T-cell (primary cell): ENCODE measurements at places on chromosomes 3 and 15.

DNA sequence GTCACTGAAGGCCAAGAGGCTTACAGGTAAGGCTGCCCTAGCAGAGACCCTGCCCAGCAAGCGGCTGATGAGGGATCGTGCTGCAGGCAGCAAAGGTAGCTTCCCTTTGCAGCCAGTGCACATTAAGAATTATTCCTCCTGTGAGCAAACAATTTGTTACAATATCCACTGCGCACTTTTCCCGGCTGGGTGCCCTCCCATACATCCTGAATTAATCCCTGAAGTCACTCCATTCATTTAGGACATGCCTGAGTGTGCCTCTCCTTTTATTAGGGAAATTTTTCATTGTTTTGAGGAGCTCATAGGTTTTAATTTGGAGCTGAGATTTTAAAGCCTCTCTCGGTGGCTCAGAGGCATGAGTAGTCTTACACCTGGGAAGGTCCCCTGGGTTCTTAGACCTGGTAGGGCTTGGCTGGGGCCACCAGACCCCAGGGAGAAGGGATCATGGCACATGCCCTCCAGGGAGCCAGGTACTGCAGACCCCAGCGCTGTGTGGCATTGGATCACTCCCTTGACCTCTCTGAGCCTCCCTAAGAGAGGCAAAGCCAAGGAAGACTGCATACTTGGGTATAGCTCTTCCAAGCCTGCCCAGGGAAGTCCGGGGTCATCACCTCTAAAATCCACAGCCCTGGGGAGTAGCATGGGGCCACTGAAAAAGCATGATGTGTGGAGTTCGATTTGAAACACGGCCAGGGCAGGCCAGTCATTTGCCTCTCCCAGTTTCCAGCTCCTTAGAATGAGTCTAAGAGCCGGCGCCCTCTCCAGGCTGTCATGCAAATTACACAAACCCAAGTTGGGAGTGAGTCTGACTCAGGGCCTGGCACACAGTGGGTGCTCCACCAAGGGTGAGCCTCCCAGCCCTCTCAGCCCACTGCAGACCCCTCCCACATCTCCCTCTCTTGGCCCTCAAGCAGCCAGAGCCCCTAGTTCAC is 151.9 kb upstream of the LINGO1 start:
- H3K36me3 ChIP-seq, result no peaks in the 10 kb centered on the region
- H3K27ac ChIP-seq, result no peak overlapping the region
- peaks cover 33% of the 10 kb centered on the region for H3K27me3 ChIP-seq
- H3K4me1 ChIP-seq, result no peaks in the 10 kb centered on the region

- H3K27ac ChIP-seq, result peak overlapping the region; percentile 30
- H3K27me3 ChIP-seq, result no peaks in the 10 kb centered on the region
- H3K4me1 ChIP-seq, result peaks cover 7% of the 10 kb centered on the region
- H3K36me3 ChIP-seq, result no peaks in the 10 kb centered on the region
Measured at GRCh38 chr3:134249935-134250716, 533 bp downstream of the RYK start.

GRCh38 chr15:65041787-65042186 is 3.4 kb upstream of the SLC51B start:
- H3K4me3 ChIP-seq, result no peak overlapping the region
- H3K27me3 ChIP-seq, result peaks cover 12% of the 10 kb centered on the region
- no peak for DNase-seq
- H3K4me1 ChIP-seq, result no peaks in the 10 kb centered on the region
- no peak overlapping the region for H3K27ac ChIP-seq

DNA sequence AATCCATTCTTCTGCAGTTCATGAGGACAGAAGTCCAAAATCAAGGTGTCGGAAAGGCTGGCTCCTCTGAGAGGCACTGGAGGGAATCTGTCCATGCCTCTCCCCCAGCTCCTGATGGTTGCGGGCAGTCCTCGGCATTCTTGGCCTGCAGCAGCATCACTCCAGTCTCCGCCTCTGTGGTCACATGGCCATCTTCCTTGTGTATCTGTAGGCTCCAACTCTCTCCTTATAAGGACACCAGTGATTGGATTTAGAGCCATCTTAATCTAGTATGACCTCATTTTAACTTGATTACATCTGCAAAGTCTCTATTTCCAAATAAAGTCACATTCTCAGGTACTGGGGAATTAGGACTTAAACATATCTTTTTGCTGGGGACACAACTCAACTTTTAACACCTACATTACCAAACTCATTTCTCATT is 56.0 kb upstream of the FLNB start:
- no peaks in the 10 kb centered on the region for H3K4me1 ChIP-seq
- H3K27me3 ChIP-seq, result no peaks in the 10 kb centered on the region
- DNase-seq, result no peak
- H3K36me3 ChIP-seq, result no peaks in the 10 kb centered on the region

GRCh38 chr3:132730891-132731580 is 8.8 kb upstream of the NPHP3 start:
- no peak overlapping the region for H3K4me3 ChIP-seq
- no peak overlapping the region for H3K27ac ChIP-seq
- no peak for DNase-seq
- H3K36me3 ChIP-seq, result no peaks in the 10 kb centered on the region

- no peak for DNase-seq
- H3K4me3 ChIP-seq, result no peak overlapping the region
- no peak overlapping the region for H3K27ac ChIP-seq
- H3K4me1 ChIP-seq, result no peaks in the 10 kb centered on the region
Measured at GRCh38 chr15:73367624-73368300, 996 bp downstream of the HCN4 start.
